ENCODE measurements at places on chromosomes 3 and 15.

- no peak for DNase-seq
Measured at GRCh38 chr15:99073008-99073717, 31.7 kb upstream of the SYNM start.

- no peak for DNase-seq
Measured at GRCh38 chr3:61381745-61382392, 130.6 kb upstream of the FHIT start.

DNA sequence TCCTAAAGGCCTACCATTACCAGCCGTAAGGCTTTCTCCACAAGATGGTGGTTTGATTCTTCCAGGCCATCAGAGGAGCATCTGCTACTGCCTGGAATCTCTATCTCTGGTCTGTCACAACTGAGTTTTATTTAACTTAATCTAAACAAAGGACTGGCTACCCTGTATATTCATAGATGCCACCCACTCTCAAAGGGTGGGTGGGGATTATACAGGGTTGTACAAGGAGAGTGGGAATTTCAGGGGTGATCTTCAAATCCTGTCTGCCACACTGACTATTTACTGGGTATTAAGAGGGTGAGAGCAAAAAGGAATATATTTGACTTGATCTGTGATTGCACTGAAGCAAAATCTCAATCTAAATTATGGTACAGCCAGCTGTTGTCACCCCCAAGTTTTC, 253.3 kb downstream of the MBNL1 start:
- DNase-seq = no peak

- peak; percentile 68 for DNase-seq
Measured at GRCh38 chr15:77508541-77509243, 88.0 kb downstream of the HMG20A start.

- no peak for DNase-seq
Measured at GRCh38 chr3:190205739-190206138, 85.0 kb upstream of the P3H2 start.

DNA sequence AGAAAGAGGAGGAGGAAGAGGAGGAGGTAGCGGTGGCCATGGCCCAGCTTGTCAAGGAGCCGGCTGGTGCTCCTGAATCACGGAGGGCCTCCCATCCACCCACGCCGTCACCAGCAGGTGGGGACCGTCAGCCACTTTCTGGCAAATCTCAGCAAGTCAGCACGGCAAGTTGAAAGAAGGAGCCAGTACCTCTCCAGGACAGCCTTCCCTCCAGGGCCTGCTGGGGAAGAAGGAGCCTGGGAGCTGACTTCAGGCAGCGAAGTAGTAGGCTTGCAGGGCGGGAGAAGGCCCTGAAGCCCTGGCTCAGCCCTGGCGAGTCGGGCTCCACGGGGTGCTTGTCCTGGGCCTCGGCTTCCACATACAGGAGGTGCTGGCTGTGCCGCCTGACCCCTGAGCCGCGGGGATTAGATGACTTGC, 99.2 kb upstream of the TRPM1 start:
- DNase-seq = peak; percentile 88

GRCh38 chr3:54901906-54902685, 25.8 kb downstream of the LRTM1 start:
- DNase-seq = no peak

GRCh38 chr15:55741833-55742497, 987 bp downstream of the PRTG start:
- no peak for DNase-seq

GRCh38 chr3:197419696-197420095, 121.3 kb upstream of the DLG1 start:
- no peak for DNase-seq
